ENCODE measurements at places on chromosomes 5 and 9. TPM values are rescaled to one million over a fixed set of nuclear protein-coding genes. Genes with fewer than 3 reads are reported as not detected.

DNA sequence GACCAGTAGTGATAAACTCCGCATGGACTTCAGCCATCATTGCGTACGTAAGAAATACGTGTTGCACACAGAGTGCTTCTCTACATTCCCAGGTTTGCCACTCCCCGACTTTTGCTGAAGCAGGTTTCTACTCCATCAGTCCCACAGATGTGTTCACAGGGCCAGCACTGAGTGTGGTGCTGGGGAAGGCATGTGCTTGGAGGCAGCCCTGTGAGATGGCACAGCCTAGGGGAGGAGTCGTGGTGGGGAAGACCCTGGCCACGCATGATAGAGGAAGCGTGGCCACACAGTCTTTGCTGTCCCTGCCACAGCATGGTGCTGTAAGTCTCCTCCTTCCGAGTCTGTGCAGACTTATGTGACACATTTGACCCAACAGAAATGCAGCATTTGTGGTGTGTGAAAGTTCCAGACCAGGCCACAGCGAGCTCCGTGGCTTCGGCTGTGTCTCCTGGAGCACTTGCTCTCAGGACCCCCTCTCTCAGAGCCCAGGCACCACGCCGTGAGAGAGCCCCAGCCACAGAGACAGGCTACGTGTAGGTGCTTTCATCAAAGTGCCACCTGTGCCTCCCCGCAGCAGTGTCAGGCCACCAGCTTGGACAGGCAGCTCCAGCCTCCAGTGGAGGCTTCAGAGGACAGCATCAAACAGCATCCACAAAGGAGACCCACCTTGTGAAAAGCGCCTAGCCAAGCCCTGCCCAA lies 197.8 kb downstream of the AUH start:
- DNase-seq: no peak
- H3K27ac ChIP-seq: no peak overlapping the region
- H3K4me3 ChIP-seq: no peak overlapping the region
- no peaks in the 10 kb centered on the region for H3K36me3 ChIP-seq
- 0 out of 2 replicates have a peak, but pooled peaks cover 6% of the 10 kb centered on the region for H3K27me3 ChIP-seq

Gene CYSRT1
- total RNA-seq: 0.97 TPM

DNA sequence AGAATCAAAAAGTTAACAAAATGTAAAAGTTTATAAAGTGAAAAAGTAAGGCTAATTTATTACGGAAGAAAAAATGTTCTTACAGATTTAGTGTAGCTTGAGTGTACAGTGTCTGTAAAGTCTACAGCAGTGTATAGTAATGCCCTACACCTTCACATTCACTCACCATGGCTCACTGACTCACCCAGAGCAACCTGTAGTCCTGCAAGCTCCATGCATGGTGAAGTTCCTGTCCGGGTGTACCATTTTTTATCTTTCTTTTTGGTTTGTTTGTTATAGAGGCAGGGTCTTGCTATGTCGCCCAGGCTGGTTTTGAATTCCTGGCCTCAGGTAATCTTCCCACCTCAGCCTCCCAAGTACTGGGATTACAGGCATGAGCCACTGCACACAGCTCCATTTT lies 93.6 kb downstream of the MED27 start:
- peaks cover 14% of the 10 kb centered on the region for H3K4me1 ChIP-seq
- H3K27me3 ChIP-seq: no peaks in the 10 kb centered on the region
- DNase-seq: no peak
- H3K4me3 ChIP-seq: no peak overlapping the region
- no peaks in the 10 kb centered on the region for H3K36me3 ChIP-seq
- H3K27ac ChIP-seq: no peak overlapping the region

DNA sequence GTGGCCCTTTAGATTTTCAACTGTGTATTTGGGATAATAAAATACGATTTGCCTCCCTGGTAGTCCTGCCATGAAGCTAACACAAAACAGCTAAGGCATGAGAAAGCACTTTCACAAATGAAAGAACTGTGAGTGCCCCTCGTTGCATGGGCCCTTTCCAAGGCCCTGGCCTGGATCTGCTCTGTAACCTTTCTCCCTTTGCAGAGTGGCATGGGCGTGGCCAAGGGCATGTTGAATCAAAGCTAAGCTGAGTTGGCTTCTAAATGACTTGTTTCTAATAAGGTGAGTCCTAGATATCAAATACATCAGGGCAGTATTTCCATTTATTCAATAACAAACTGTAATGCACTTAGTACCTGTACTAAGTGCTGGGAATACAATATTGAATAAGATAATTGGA lies 78.7 kb upstream of the PTPN3 start:
- no peaks in the 10 kb centered on the region for H3K4me1 ChIP-seq
- H3K4me3 ChIP-seq: no peak overlapping the region
- DNase-seq: no peak
- no peak overlapping the region for H3K27ac ChIP-seq
- H3K36me3 ChIP-seq: no peaks in the 10 kb centered on the region

GRCh38 chr9:32969270-32969669 lies 32.2 kb downstream of the APTX start:
- no peak for DNase-seq
- no peak overlapping the region for H3K4me3 ChIP-seq
- peaks cover 14% of the 10 kb centered on the region for H3K36me3 ChIP-seq
- H3K4me1 ChIP-seq: no peaks in the 10 kb centered on the region
- no peaks in the 10 kb centered on the region for H3K27me3 ChIP-seq

- H3K4me3 ChIP-seq: no peak overlapping the region
- no peak overlapping the region for H3K27ac ChIP-seq
- no peaks in the 10 kb centered on the region for H3K4me1 ChIP-seq
Observed at GRCh38 chr5:2007878-2008501, 125.3 kb upstream of the IRX4 start.

- H3K4me1 ChIP-seq: peaks cover 3% of the 10 kb centered on the region
- no peak overlapping the region for H3K27ac ChIP-seq
- no peaks in the 10 kb centered on the region for H3K36me3 ChIP-seq
- H3K4me3 ChIP-seq: no peak overlapping the region
Observed at GRCh38 chr5:143635146-143635752, 176.7 kb upstream of the HMHB1 start.

Gene FOXD4
- total RNA-seq: not detected

DNA sequence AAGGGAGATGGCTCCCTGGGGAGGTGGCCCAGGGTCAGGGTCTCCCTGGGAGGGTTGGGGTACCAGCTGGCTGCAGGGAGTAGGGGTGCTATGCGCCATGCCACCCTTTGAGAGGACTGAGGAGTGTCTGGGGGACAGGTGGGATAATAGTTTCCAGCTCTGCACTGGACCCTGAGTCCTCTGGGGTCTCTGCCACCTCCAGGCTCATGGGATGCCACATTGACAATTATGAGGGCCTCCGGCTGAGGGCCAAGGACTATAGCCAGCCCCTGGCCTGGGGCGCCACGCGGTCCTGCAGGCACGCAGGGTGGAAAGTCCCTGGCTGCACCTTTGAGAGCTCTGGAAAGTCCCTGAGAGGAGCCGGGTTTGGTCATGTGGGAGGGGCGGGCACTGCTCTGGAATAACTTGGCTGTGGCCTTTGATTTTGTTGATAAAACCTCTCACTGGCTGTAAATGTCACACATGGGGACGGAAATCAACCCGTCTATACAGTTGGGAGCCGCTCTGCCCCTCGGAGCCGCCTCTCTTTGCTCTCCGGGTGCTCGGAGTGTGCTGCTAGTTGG lies 16.0 kb downstream of the TRAF2 start:
- H3K36me3 ChIP-seq: peaks cover 30% of the 10 kb centered on the region
- H3K27me3 ChIP-seq: no peaks in the 10 kb centered on the region
- H3K4me1 ChIP-seq: peaks cover 59% of the 10 kb centered on the region

- no peak overlapping the region for H3K4me3 ChIP-seq
- H3K36me3 ChIP-seq: no peaks in the 10 kb centered on the region
- no peaks in the 10 kb centered on the region for H3K27me3 ChIP-seq
- no peak overlapping the region for H3K27ac ChIP-seq
Observed at GRCh38 chr5:3599226-3600105, 3.8 kb downstream of the IRX1 start.

DNA sequence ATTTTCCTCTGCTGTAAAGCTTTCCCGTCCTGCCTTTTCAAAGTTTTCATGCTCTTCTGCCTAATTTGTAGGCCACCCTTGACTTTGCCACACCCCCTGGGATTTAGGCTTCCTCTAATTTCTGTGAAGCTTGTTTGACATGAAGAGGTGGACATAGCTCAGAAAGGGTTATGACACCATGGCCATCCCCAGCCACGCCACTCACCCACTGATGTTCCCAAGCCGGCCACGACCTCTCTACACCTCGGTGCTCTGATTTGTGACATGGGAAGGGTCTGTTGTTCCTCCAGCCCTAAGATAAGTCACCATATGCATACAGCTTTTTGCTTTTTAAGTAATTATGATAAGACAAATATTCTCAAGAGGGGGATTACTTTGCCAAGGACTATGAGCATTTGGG lies 139.5 kb downstream of the BARX1 start:
- H3K4me3 ChIP-seq: no peak overlapping the region
- no peaks in the 10 kb centered on the region for H3K27me3 ChIP-seq
- no peak for DNase-seq
- no peaks in the 10 kb centered on the region for H3K4me1 ChIP-seq
- H3K27ac ChIP-seq: no peak overlapping the region
- no peaks in the 10 kb centered on the region for H3K36me3 ChIP-seq

- no peak overlapping the region for H3K4me3 ChIP-seq
- no peak for DNase-seq
- no peaks in the 10 kb centered on the region for H3K4me1 ChIP-seq
- no peak overlapping the region for H3K27ac ChIP-seq
Observed at GRCh38 chr5:151574444-151574996, 16.6 kb downstream of the FAT2 start.

Gene GPX3
- 0.38 TPM for total RNA-seq

GRCh38 chr5:159836691-159837090 lies 79.6 kb upstream of the ADRA1B start:
- H3K4me1 ChIP-seq: no peaks in the 10 kb centered on the region
- no peaks in the 10 kb centered on the region for H3K36me3 ChIP-seq
- H3K4me3 ChIP-seq: no peak overlapping the region

Gene PSAT1
- 47.2 TPM for total RNA-seq

Gene PITX1
- 0.77 TPM for total RNA-seq

Gene NUTM2F
- total RNA-seq: not detected

Gene PCDHB15
- not detected for total RNA-seq

DNA sequence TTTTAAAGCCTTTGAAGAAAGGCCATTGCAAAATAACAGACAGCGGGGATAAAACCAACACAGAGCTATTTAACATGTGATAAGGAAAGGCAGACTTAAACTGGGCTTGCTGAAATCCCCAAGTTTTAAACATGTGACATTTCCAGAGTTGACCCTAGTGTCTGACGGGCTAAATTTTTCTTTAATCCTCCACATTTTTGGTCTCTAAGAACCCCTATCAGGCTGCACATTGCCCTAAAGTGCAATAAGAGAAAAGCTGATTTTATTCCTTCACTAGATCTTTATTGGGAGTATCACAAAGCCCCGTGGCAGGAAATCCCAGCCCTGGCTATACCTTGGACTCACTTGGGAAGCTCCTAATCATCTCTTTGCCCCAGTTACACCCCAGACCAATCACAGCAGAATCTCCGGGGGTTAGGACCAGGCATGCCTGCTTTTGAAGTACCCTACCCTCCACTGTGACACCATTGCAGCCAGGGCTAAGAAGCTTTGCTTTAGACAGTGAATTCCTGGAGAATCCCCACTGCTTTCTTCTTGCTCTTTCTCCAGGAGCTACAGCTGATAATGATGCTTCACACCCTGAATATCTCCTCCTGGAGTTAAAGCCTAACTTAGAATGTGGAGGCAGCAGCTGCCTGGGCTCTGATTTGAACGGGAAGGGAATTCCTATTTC lies 20.1 kb upstream of the COL15A1 start:
- H3K27ac ChIP-seq: no peak overlapping the region
- H3K36me3 ChIP-seq: no peaks in the 10 kb centered on the region
- DNase-seq: no peak
- H3K4me1 ChIP-seq: no peaks in the 10 kb centered on the region
- no peak overlapping the region for H3K4me3 ChIP-seq

DNA sequence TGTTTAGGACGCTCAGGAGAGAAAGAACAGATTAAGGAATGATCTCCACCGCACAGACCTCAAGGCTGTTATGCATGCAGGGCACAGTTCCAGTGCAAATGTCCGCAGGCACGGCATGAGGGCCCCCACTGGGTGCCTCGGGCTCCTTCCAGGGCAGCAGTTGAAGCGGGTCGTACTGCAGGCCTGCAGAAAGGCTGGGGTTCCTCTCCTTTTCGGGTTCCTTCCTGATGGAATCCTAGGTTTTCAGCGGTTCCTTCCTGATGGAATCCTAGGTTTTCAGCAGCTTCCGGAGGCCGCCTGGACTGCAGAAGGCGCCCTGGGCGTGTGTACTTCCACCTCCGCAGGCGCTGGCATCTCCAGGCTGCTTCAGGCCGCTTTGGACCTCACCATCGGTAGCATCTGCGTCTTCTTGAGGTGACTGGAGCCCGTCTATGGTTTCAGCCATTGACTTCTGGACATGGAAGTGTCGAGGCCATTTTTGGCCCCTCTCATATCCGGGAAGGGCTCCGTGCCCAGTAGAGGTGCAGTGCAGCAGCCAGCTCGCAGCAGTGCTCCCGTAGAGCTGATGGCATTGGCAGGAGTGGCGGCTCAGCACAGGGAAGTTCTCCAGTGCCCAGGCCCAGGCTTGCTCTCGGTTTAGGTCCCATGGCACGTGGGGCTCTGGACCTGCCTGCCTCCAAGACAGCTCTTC lies 5.6 kb upstream of the MGAT4B start:
- no peak for DNase-seq
- H3K27ac ChIP-seq: no peak overlapping the region
- H3K27me3 ChIP-seq: no peaks in the 10 kb centered on the region
- no peaks in the 10 kb centered on the region for H3K36me3 ChIP-seq
- H3K4me1 ChIP-seq: peaks cover 5% of the 10 kb centered on the region
- no peak overlapping the region for H3K4me3 ChIP-seq

DNA sequence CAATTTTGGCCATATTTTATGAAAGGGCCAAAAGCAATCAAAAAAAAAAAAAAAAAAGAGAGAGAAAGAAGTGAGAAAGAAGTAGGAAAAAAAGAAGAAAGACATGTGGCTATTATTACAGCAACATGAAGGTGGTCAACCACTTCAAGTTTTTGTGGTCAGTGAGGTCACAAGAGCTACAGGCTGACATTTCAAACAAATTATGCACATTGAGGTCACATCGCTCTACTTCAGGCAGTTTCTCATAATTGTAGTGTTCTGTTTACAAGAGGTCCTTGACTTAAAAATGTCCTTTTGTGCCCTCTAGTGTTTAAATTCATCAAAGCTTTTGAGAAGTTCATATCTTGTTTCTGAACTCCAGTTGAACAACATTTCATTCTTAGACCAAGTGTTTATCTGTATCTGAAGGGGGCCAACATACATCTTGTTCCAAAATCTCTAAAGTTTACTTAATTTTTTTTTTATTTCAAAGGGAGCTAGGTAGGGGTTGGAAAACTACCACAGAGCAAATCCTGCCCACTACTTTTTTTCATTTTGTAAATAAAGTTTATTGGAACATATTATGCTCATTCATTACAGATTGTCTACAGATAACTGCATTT lies 513.1 kb downstream of the PDE4D start:
- no peak overlapping the region for H3K27ac ChIP-seq
- H3K4me3 ChIP-seq: no peak overlapping the region
- H3K4me1 ChIP-seq: no peaks in the 10 kb centered on the region

All from GM12878 (cell line).